ENCODE measurements at places on chromosomes 11 and 22. TPM values are rescaled to one million over a fixed set of nuclear protein-coding genes. Genes with fewer than 3 reads are reported as not detected.

GRCh38 chr11:47516155-47516554 is 36.8 kb downstream of the CELF1 start:
- DNase-seq = no peak

- peak; percentile 20 for DNase-seq
Observed at GRCh38 chr11:445765-446588, 4.1 kb upstream of the PTDSS2 start.

DNA sequence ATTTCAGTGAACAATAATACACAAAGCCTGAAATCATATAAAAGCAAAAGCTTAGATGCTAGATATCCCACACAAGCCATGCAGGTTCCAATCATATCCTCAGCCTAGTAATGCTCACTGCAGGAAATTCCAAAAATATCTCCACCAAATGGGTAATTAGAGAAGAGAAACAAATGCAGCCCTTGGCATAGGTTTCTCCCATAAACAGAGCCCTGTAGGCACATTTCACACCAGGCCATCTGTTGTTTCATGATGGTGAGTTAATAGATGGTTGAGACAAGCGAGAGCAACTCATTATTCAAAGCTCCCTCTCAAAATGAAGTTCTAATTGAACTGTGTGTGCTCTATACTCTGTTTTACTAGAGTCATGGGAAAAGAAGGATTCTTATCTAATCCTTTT is 154.6 kb upstream of the TRPC6 start:
- DNase-seq = no peak

The OR6T1 gene
- total RNA-seq = not detected
